T-helper 1 cell (primary cell): ENCODE measurements at places on chromosomes 7 and 10.

- DNase-seq = no peak
Measured at GRCh38 chr10:96984541-96985131, 152.5 kb downstream of the LCOR start.

- no peak for DNase-seq
Measured at GRCh38 chr7:46955531-46955930, 626.4 kb downstream of the TNS3 start.

DNA sequence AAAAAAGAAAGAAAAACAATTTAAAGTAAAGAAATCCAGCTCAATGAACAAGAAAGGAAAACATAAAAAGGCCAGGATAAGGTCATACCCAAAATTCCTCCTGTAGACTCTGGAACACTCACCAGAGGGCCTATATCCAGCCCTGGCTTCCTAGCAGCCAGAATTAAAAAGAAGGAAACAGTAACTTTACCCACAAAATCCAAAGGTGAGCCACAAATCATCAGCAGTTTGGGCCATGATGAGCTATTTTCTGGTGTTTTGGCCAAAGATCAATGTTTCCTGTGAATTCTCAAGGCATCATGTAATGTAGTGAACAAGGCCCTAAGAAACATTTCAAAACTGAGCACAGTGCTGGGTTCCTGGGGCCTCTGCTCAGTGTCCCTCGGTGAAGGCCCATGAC is 87.8 kb downstream of the LARP4B start:
- no peak for DNase-seq

- no peak for DNase-seq
Measured at GRCh38 chr7:50463035-50463434, 12.9 kb upstream of the FIGNL1 start.

DNA sequence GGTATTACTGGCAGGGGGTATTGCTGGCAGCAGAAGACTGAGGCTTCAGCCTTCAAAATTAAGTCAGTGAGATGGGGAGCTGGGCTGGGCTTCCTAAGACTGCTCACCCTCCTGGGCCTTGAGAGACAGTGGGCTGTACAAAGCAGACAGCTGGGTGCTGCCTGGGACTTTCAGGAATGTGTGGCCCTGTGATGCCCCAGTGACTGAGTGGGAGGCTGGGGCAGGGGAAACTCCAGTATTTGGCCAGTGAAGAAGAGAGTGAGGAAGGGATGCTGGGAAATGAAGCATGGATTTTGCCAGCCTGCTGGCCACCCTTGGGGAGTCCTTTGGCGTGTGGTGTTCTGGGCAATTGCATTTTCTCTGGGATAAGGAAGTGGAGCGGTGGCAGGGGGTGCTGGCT is 442 bp downstream of the ANKRD2 start:
- DNase-seq = no peak
